ENCODE measurements at places on chromosomes 11 and 22.
A peak's percentile ranks its signal among the peaks of the same experiment; 100 is the strongest.

DNA sequence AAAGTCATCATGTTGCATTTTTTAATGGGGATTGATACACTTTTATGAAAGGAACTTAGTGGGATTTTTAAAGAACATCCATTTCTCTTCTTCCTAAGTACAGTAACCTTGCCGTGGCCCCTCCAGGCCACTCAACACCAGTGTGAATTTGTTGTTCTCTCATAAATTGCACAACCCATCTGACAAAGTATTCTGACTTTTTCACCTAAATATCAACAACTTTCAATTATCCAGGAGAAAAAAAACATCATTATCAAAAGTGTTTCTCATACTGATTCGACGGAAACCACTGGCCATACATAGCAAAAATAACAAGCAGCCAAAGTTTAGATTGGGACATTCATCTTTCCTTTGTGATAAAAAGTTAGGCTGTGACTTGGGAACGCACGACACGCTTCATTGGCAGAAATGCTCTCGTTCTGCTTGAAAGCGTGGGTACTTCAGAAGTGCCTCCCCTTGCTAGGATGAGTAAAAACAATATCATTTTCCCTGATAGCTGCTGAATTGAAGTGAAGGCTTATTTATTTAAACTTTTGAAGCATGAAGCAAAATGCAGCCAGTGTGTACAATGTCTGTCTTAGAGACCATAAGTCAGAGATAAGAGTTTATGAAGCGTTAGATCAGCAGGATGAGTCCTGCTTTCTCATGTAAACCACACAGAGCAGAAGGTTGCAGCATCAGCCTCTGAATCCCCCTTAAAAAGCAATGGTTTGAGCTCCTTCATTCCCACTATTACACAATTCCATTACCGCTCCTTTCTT lies 20.6 kb upstream of the EIF3M start:
- no peak for DNase-seq

DNA sequence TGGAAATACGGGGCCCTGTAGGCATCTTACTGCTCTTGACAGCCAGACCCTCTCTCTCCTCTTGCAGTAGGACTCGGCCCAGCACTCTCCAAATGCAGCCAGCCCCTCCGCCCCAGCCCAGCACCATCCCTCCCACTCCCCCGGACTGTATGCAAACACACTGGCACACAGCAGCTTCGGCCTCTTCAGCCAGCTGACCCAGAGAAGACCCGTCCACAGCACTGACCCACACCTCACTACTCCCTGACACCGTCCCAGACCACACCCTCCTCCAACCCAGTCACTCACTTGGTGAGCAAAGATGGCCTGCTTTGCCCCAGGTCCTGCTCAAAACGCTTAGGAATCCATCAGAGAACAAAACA lies 164.6 kb downstream of the IGLL1 start:
- no peak for DNase-seq

GRCh38 chr22:33020721-33021120 lies 37.5 kb downstream of the SYN3 start:
- DNase-seq, result no peak

DNA sequence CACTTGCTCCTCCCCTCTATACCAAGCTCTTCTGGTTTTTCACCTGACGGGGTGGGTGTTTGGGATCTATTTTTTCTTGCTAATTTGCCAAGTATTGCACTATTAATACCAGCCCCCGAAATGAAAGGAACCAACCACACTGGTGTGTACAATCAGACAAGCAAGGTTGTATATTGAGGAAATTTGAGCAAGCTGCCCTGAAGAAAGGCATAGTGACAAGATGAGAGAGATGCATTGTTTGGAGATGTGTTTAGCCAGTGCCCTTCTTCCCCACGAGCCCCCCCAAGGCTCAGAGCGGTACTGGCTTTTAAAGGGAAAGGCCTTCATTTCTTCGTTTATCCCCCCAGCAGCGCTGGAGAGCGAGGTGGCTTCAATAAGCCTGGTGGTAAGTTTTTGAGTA lies 15.2 kb upstream of the GAS2L1 start:
- DNase-seq, result no peak

DNA sequence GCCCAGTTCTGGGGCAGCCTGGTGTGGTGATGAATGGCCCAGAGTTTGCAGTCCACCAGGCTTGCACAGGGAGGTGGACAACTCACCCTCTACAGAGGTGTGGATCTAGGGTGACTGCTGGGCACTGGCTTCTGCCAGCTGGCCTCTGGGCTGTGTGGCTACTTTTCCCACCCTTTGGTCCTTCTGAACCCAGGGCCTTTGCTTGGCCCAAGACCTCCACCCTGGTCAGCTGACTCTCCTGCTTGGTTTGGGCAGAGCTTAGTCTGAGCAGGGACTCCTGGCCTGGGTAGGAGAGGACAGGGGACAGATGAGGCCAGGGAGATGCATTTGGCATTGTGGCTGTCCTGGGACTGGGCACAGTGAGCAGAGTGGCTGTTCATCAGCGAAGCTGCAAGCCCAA lies 83.0 kb upstream of the SHANK2 start:
- no peak for DNase-seq

GRCh38 chr22:27418261-27418660 lies 383.3 kb downstream of the MN1 start:
- no peak for DNase-seq

GRCh38 chr11:110160016-110160415 lies 66.8 kb downstream of the ZC3H12C start:
- peak; percentile 43 for DNase-seq

GRCh38 chr11:62399878-62400266 lies 19.0 kb upstream of the SCGB1A1 start:
- DNase-seq, result no peak

DNA sequence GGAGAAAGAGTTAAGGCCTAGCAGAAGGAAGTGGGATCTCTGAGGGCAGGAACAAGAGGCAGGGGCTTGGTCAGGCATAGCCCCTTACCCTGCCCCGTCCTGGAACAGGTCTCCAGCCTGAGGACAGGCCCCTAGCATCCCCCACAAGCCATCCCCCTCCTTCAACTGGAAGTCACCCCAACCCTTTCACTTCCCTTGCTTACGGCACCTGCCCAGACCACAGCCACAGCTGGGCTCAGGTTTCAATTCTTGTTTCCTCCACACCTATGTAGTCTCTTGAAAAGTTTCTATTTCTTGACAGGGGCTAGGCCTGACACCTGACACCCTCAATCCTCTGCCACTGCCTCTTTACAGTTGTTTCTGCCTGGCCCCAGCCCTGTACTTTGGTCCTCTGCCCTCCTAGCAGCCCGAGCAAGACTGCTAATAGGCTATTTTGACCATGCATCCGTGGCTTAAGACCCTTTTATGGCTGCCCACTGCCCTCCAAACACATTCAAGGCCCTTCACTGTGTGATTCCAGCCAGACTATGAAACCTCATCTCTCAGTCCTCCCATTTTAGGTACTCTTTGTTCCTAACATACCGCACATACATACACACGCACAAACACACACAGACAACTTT lies 10.9 kb upstream of the FCHSD2 start:
- DNase-seq, result no peak

GRCh38 chr22:17802822-17803221 lies 28.6 kb upstream of the BID start:
- no peak for DNase-seq

GRCh38 chr11:111762981-111763643 lies 3.1 kb downstream of the PPP2R1B start:
- DNase-seq, result no peak

- no peak for DNase-seq
Observed at GRCh38 chr11:3227568-3228444, 4.4 kb downstream of the MRGPRE start.

- peak; percentile 88 for DNase-seq
Observed at GRCh38 chr22:41800348-41801146, at the start of gene CCDC134. Gene CCDC134, plus strand, starts transcription at chr22:41800679. Its CDS starts 8,212 bp downstream, at chr22:41808891.

DNA sequence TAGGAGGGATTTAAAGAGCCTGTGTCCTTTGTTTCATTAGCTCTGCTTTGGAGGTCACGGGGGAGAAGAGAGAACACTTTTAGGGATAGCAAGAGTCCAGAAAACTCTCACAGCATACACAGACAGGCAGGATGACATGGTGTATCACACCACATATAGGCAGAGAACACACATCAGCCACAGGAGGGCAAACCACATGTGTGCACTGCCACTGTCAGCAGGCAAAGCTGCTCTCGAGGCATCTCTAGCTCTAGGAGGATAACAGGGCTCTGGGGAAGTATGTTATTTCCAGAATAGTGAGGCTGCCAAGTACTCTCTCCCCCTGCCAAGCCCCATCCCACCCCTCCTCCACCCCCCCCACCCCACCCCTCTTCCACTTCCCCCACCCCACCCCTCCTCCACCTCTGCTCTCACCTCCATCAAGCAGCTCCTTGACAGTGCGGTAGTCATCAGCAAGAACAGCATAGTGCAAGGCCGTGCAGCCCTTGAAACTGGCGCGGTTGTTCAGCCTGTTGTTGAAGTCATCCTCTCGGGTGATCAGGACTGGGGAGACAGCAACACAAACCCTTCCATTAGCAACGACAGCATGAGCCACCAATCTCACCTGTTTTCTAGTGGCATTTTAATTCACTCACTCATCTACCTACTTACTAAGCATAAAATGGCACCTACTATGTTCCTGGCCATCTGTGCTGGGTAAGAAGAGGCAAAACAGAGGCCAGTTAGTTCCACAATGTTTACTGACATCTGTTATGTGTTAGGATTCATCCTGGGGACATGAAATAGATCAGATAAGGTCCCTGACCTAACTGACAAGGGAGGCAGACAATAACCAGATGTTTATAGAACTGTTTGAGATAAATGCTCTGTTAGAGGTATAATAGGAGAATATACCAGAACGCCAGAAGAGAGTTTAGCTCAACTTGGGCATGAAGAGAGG lies 75.6 kb downstream of the CLPB start:
- no peak for DNase-seq

GRCh38 chr11:41522391-41522790 lies 62.9 kb upstream of the LRRC4C start:
- DNase-seq, result no peak

GRCh38 chr11:17948296-17948695 lies 64.6 kb downstream of the SERGEF start:
- DNase-seq, result no peak

- no peak for DNase-seq
Observed at GRCh38 chr22:44130076-44130711, 50.5 kb upstream of the PARVG start.

DNA sequence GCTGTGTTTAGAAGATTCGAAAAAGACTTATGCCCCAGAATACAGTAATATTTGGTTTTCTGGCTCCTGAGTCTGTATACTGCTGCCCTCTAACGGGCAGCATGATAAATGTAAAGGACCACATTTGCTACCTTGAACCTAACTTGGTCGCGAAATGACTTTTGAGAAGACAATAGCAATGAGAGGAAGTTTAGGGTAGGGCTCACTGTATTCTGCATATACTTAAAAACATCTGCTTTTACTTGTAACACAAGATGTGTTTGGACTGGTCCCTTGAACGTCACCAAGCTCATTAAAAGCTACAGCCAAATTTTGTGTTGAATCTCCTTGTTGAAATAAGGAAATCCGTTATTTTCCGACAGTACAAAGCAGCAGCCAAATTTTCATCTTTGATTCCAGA lies 309.1 kb downstream of the SWAP70 start:
- DNase-seq, result peak; percentile 76

GRCh38 chr11:30348035-30348434 lies 25.1 kb downstream of the ARL14EP start:
- DNase-seq, result no peak

GRCh38 chr22:19979712-19980493 lies 36.7 kb downstream of the ARVCF start:
- DNase-seq, result no peak

GRCh38 chr11:36672815-36673450 lies 74.9 kb upstream of the RAG2 start:
- peak; percentile 60 for DNase-seq

- DNase-seq, result no peak
Observed at GRCh38 chr11:73981051-73981805, 1.4 kb downstream of the UCP2 start.

DNA sequence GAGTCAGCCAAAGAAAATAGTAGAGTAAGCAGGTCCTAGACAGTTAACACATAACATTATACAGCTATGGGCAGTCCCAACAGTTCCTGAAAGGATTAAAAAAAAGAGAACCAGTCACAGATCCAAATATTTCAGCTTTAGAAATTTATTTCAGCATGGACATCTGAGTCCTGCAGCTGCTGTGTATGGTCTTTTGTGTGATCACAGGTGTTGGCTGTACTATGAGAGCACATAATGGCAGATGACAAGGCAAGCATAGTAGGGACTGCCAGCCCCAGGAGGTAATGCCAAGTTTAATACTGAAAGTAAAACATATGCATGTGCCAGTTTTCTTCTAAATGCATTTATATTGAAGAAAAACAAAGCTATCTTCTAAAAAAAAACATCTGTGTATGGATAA lies 158.1 kb downstream of the GRIA4 start:
- DNase-seq, result no peak

GRCh38 chr22:23033116-23033905 lies 37.0 kb upstream of the GNAZ start:
- DNase-seq, result no peak

- no peak for DNase-seq
Observed at GRCh38 chr11:87005569-87005921, 32.2 kb upstream of the TMEM135 start.

DNA sequence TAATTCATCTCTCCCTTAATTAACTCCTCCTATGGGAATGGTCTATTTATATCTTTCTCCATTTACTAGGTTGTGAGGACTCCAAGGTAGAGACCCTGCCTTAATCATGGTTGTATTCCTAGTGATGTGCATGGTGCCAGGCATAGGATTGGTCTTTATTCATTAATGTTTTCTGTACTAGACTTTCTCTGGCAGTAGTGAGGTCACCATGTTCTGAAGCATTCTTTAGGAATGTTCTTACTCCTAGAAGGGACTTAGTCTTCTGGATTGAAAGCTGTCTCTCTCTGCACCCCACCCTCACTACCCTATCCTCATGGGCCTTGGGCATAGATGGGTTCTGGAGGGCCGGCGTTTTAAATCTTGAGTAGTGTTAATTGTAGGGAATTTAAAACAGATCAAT lies 10.6 kb upstream of the INSC start:
- no peak for DNase-seq

DNA sequence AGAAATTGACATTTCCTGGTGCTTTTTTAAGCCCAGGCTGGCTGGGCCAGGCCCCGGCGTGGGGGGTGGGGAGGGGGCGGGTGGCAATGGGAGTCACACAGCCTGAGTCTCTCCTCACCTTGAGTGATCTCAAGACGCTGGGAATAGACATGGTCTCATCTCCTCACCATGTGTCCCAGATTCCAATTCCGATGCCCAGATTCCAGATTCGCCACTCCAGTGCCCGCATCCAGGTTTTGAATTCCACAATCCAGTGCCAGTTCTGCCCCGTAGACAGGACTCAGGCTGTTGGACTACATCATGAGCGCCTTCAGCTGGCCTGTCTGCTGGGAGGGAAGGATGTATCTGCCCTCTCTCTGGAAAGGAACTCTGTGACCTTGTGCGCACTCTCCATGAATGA lies 19.1 kb downstream of the KCNC1 start:
- no peak for DNase-seq

Data from lung microvascular endothelial cell (primary cell).